Heart right ventricle (tissue), 16 donors: ENCODE measurements at places on chromosomes 5 and 9. TPM values are rescaled to one million over a fixed set of nuclear protein-coding genes. Genes with fewer than 3 reads are reported as not detected.
A peak's percentile ranks its signal among the peaks of the same experiment; 100 is the strongest.

DNA sequence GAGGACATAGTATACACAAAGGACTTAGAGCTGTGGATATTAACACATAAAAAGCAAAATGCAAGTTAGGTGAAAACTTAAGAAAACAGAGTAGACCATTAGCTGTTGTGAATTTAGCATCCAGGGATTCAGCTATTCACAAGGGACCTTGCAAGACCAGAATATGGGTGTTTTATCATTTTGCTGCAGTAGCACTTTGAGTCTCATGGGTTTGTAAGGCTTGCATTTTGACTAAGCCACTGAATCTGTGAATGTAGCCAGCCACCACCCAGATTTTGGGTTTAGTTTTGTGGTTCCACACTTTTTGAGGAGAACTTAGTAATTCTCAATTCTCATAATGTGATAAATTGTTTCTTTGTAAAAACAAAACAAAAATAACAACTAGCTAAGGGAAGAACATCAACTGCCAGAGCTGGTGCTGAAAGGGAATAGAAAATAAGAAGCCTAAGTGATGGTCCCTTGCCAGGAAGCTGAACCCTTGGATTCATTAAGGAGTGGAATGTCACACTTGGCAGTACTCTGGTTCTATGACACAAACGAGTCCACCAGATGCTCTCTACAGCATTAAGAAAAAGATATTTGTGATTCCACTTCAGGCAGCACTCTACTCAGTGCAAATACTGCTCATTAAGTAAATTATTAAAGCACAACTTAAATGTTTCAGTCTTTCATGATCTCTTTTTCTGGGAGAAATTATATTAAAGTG is 557.4 kb upstream of the ZNF462 start:
- peak; percentile 11 for DNase-seq

- DNase-seq: no peak
Measured at GRCh38 chr5:146419696-146420095, 27.4 kb upstream of the TCERG1 start.

- peak; percentile 75 for DNase-seq
Measured at GRCh38 chr9:107488375-107489143, 1.0 kb downstream of the KLF4 start.

GRCh38 chr5:98454904-98455303 is 318.6 kb upstream of the RGMB start:
- DNase-seq: no peak

GRCh38 chr5:4188704-4189103 is 593.1 kb downstream of the IRX1 start:
- no peak for DNase-seq

- no peak for DNase-seq
Measured at GRCh38 chr5:121500310-121500709, 351.4 kb upstream of the FTMT start.

DNA sequence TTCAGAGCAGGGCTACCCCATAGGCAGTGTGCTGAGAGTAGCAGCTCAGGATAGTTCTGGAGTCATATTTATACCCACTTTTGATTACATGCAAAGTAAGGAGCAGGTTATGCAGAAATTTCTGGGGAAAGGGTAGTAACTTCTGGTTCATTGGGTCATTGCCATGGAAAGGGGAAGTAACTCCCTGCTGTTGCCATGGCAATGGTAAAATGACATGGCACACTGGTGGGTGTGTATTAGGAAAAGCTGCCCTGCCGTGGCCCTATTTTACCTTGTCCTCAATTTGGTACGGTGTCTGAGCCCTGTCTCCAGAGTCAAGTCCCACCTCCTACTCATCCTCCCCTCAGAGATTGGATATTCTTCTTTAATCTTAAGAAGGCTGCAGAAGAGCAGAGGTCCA is 526.7 kb upstream of the TYRP1 start:
- DNase-seq: no peak

DNA sequence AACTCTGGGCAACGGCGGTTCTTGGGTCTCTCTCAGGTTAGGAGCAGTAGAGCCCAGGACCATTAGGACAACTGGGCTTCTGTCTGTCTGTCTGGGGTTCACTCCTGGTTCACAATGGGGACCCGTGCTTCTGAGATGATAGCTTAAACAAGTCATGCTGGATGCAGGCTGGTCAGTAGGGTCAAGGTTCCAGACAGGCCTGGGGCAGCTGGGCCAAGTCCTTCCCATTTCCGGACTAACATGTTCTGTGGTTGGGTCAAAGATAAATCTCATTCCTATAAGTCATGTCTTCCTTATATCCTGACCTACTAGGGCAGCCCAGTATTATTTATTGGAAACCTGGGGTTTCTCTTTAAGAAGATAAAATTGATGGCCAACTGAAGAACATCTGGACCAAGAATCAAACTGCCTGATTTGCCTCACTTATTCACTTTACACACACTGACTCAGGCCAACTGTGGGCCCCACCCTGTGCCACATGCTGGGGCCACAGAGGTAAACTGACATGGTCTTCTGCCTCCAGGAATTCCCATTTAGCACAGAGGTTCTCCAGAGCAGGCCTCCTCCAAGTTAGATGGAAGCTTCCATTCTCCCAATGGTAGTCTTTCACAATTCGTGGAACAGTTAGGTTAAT is 8.3 kb downstream of the HDHD3 start:
- no peak for DNase-seq

Gene AFAP1L1
- total RNA-seq: 53.8 TPM

Gene CAMK4
- total RNA-seq: 0.42 TPM
